ENCODE measurements at places on chromosomes 2 and 18.

- no peak for DNase-seq
Observed at GRCh38 chr2:28606986-28607441, 111.2 kb downstream of the PLB1 start.

GRCh38 chr2:238450440-238450861, 23.7 kb downstream of the ASB1 start:
- DNase-seq: no peak

GRCh38 chr18:31252522-31252921, 65.4 kb upstream of the DSG1 start:
- no peak for DNase-seq

GRCh38 chr2:3377279-3377611, 373 bp downstream of the EIPR1 start:
- no peak for DNase-seq

GRCh38 chr2:97849881-97850528, 136.6 kb downstream of the ZAP70 start:
- DNase-seq: no peak

DNA sequence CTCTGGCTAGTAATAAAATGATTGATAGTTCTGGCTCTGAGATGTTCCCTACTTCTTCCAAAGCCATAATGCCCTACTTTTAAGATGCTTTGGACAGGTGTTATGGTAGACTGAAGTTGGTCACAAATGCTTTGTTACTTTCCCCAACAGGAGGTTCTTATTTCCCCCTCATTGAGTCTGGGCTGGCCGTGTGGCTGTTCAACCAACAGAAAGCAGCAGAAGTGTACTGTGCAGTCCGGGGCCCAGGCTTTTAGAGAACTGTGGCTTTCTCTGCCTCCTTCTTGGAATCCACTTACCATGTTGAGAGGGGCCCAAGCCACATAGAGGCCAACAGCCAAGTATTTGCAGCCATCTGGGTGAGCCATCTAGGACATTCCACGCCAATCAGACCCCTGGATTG, 94.2 kb downstream of the KCTD1 start:
- no peak for DNase-seq

DNA sequence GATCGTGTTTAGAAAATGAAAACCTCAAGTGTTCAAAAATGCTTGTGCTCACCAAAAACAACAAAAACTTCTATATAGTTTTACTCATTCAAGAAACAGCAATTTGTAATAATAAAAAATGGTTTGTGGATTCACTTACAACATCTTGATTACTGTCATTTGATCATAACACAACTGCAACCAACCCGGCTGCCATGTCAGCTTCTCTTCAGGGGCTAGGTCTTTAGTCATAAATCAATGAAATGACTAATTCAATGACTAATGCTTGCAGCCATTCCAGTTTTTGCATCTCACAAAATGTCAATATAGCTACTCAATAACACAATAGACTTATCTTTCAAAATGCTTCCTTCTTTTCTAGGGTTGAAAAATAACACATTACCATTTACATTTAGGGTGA, 128.0 kb downstream of the OLA1 start:
- no peak for DNase-seq

DNA sequence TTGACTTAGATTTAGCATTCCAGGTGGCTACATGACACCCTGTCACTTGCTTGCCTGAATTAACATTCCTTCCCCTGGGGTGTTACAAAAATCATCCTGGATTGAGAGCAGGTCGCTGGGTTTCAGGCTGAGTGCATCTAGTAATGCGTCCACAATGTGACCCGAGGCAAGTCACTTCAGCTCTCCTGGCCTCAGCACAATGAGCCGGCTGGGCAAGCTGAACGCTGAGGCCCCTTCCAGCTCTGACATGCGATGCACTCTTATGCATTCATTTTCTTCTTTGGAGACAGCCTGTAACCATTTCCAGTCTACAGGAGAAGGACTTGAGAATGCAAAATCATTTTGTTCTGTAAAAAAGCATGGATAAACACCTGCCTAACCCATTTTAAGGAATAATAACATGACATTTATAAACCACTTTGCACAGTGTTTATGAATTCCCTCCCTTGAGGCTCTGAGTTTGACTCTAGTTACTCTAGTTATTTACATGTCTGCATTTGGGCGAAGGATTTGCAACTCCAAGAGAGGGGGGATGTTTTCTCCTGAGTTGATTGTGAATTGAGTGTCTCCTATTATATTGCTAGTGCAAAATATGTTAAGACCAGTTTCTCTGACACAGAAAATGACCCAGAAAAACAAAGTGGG, 63.0 kb upstream of the CPO start:
- DNase-seq: no peak

- no peak for DNase-seq
Observed at GRCh38 chr2:46392561-46393346, 86.6 kb upstream of the TMEM247 start.

DNA sequence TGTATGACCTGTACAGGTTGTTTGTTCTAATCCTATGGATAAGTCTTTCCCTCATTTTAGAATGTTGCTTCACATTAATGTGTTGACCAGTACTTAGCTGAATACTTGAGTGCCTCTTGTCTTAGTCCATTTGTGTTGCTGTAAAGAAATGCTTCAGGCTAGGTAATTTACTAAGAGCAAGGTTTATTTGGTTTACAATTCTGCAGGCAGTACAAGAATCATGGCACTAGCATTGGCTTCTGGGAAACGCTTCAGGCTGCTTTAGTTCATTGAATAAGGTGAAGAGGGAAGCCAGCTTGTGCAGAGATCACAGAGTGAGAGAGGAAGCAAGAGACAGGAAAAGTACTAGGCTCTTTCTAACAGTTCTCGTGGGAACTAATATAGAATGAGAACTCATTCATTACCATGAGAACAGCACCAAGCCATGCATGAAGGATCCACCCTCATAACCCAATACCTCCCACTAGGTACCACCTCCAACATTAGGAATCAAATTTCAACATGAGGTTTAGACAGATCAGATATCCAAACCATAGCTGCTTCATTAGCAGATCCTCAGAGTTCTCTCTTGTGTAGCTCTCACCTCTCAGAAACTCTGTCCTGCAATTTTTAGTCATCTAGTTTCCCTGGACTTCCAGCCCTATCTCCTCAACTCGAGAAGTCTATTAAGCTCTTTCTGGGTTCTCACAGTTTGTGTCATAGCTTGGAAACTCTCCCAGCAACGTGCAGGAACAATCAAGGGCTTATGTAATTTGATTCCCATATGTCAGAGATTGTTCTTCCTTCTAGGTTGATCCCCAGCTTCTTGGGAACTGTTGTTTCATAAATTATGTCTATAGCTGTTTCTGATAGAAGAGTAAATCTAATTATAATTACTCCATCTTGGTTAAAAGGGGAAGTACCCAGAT, 2082.3 kb upstream of the CELF4 start:
- DNase-seq: no peak

GRCh38 chr2:19098467-19099160, 259.8 kb downstream of the OSR1 start:
- no peak for DNase-seq

- DNase-seq: no peak
Observed at GRCh38 chr2:128520791-128521190, 202.1 kb upstream of the HS6ST1 start.

- DNase-seq: no peak
Observed at GRCh38 chr18:63195326-63196159, 124.0 kb downstream of the BCL2 start.

DNA sequence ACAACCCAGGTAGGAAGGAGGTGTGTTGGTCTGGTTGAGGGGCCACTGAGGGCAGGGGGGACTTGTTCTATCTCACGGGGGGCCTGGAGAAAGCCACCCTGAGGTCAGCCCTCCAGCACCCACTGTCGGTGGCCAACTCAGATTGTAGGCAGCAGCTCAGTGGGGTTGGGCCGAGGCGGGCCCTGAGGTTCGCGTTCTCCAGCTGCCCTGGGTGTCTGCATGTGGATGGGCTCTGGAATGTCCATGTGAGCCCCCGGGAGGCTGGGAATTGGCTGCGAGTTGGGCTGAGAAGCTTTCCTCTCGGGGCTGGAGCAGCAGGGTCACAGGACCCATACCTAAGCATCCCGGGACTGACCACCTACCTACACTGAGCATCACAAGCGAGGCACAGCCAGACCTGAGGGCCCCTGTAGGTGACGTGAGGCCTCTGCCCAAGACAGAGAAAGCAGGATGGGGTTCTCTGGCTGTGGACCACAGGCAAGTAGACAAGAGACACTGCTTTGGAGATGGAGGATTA, 70.3 kb upstream of the HAAO start:
- DNase-seq: no peak

DNA sequence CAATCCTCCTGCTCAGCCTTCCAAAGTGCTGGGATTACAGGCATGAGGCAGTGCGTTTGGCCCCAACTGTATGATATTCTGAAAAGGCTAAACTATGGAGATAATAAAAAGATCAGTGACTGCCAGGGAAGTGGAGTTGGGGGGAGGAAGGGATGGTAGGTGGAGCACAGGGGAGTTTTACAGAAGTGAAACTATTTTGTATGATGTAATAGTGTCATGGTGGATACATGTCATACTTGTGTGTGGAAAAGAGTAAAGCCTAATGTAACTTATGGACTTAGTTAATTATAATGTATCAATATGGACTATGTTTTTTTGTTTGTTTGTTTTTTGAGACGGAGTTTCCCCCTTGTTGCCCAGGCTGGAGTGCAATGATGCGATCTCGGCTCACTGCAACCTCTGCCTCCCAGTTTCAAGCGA, 2.9 kb upstream of the GGCX start:
- DNase-seq: no peak

- DNase-seq: no peak
Observed at GRCh38 chr2:174058026-174058425, 92.9 kb upstream of the SP3 start.

GRCh38 chr2:144426355-144426754, 93.6 kb downstream of the ZEB2 start:
- no peak for DNase-seq

DNA sequence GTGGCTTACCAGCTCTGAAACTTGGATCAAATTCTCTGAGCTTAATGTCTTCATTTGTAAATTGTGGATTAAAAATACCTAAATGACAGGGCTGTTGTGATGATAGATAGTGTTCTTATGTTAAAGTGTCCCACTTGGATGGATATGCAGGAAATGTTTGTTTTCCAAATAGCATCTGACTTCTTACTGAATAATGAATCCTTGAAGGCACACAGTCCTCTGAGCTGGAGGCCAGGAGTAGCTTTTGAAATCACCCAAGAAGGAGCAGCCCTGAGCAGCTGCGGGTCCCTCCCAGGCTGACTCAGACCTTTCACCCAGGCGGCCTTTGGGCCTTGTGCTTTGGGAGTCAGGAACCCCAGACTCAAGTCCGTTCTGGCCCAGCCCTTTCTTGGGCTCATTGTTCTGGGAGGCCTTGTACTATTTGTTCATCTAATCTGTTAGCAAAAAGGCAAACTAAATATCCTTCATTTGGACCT, 173.0 kb upstream of the GATA6 start:
- DNase-seq: no peak

DNA sequence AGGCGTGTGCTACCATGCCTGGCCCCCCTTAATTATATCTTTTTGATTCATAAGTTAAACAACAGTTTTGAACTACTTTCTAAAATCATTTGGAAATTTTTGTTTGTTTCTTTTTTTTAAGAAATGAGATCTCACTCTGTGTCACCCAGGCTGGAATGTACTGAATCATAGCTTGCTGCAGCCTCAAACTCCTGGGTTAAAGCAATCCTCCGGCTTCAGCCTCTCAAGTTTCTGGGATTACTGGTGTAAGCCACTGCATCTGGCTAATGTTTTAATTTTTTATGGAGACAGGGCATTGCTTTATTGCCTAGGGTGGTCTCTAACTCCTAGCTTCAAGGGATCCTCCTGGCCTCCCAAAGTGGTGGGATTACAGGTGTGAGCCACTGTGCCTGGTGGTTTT, 71.5 kb downstream of the BABAM2 start:
- no peak for DNase-seq

DNA sequence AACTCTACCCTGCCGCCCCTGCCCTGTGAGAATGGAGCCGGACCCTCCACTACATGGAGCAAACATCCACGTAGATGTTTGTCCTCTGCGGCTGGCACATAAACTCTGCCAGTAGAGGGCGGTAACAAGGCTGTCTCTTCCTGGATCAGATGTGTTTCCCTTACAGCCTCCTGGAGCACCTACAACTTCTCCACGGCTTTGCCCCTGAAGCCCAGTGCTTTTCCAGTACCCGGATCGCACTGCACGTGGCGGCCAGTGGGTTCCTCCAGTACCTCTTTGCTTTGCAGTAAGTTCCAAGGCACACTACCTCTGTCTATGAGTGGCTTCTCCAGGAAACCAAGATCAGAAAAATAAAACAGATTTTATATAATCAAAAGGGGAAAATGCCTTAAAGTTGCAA, 651.3 kb downstream of the DCDC2C start:
- DNase-seq: no peak

DNA sequence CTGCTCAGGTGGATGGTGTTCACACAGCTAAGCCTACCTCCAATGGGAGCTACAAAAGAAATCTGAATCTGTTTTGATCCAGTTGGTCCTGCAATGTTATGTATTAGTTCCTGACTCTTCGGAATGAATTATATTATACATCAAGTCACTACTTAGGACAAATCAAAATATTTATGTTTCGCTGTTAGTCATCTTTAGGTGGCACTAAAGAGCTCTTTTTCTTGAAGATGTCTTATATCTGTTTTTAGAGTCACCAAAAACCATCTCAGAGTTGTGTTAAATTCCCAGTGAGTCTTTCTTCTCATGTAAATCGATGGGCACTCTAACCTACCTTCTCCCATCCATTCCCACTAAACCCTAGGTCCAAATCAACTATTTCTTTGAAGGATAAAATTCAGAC, 2.2 kb downstream of the DNER start:
- no peak for DNase-seq

DNA sequence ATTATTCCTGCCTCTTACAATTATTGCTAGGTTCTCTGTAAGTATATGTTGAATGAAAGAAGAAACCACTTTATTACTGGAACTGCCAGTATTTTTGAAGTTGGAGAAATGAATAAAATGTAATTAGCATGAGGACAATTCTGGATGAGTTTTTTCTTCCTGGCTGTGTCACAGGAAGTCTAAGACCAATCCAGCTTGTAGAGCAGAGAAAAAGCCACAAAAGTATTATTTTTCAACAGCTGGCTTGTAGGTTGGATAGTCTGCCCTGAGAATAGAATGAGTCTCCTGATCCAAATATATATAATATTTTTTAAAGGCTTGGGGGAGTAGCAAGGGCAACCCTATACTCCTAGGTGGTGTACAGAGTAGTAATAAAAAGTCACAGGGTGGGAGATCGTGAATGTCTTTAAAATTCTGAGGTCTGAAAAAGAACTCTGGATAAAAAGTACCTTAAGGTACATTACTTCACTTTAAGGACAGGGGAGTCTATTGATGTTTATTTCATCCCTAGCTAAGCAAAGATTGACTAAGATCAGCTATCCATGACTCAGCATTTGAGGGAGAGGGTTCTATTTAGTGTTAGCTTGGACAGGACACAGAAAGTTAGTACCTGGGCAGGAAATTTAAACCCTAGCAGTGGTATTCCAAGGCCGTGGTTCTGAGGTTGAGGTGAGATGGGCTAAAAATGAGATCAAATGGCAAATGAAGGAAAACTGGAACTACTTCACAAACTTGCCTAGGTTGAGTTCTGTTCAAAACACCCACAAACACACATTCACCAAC, 31.7 kb downstream of the SLC40A1 start:
- no peak for DNase-seq

GRCh38 chr18:23943104-23943503, 71.5 kb upstream of the TTC39C start:
- DNase-seq: no peak

Measured in stimulated activated CD4-positive, alpha-beta T cell treated with anti-CD3 and anti-CD28 coated beads, TNF-alpha, amount 100 ng/mL, for 1 hour (primary cell).